ENCODE measurements at places on chromosomes 11 and 22.

DNA sequence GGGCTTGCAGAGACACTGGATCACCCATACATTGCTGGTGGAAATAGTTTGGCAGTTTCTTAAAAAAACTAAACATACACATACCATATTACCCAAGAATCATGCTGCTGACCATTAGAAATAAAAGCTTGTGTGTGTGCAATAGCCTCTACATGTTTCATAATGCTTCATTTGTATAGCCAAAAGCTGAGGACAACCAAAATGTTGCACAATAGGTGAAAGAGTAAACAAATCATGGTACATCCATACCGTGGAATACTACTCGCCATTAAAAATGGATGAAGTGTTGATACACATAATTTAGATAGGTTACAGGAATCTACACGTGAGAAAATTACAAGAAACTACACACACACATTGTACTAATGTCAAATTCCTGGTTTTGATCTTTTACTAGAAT lies 6.5 kb downstream of the KBTBD3 start:
- no peak for DNase-seq

DNA sequence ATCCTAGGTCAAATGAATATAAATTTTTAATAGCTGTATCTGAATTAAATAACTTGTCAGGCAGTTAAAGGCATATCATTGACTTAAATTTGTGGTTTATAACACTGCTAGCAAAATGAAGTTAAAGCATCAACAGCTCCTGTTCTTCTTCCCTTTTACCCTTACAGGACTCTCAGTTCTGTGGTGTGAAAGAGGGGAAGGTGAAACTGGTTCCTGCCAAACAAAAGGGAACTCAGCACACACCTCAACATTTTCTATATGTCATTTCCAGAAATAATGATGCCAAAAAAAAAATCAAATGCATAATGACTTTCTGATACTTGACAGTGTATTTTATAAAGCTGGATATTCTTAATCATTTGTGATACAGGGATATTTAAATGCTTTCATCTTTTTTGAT lies 21.2 kb downstream of the ARL14EP start:
- DNase-seq: no peak

GRCh38 chr11:67269401-67270255 lies 3.4 kb downstream of the GRK2 start:
- DNase-seq: no peak

DNA sequence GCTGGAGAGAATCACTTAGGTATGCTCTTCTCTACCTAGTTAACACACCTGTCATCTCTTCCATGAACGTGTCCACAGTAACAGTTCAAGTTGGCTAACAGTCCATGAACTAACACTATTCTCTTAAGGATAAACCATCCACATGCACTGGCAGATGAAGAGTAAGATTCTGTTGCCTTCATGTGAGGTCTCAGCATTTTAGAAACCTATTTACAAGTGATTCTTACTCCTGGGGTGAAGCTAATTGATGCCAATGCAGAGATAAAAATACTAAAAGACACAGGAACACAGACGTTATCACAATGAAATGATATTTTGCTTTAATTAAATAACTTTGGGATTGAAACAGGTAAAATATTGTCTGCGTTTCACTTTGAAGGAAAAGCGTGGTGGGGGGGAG lies 1.3 kb downstream of the LRRC4C start:
- no peak for DNase-seq

DNA sequence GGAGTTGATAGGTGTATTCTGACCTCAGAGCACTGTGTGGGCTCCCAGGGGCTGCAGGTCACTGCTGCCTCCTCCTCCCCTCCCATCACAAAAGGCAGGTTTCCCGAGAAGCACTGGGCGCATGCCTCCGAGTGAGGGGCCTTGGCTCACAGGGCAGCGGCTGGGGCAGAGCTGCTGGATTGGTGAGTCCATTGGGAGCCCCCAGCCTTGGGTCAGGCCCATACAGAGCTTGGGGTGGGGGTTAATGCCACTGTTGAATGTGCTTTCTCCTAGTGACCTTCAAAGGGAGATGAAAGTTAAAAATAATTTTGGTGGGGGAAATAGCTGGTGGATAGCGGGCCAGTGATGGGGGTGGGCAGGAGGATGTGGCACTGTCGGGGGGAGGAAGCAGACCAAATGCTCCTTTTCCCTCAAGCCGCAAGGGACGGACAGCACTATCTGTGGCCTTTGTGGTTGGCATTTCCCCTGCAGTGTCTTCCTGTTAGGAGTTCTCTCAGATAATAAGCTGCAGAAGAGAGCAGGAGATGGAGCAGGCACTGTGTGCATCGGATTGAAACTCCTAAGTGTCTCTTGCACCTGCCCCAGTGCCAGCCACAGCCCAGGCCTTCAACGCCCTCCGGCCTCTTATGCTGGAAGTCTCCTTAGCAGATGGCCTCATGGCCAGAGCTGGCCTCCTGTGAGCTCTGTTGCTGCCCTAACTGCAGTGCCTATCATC lies 3.2 kb downstream of the TUBA8 start:
- no peak for DNase-seq

DNA sequence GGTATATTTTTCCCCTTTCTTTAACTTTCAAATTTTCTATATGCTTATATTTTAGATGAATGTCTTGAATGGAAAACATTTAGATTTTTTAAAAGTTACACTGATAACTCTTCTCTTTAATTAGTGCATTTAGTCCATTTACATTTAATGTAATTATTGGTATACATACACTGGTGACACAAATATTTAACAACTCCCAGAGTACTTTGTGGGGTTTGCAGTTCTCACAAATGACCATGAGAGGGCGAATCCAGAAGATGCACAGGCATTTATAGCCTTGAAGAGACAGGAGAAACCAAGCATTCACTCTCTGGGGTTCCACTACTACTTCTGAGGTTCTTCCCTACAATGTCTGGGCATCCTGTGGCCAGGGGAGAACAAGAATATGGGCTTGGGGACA lies 125.1 kb downstream of the TIMP3 start:
- DNase-seq: no peak

GRCh38 chr22:45869340-45869847 lies 107.6 kb downstream of the WNT7B start:
- no peak for DNase-seq

- DNase-seq: no peak
Measured at GRCh38 chr11:36803084-36803483, 205.0 kb upstream of the RAG2 start.

- no peak for DNase-seq
Measured at GRCh38 chr11:28466506-28466905, 358.3 kb downstream of the METTL15 start.

DNA sequence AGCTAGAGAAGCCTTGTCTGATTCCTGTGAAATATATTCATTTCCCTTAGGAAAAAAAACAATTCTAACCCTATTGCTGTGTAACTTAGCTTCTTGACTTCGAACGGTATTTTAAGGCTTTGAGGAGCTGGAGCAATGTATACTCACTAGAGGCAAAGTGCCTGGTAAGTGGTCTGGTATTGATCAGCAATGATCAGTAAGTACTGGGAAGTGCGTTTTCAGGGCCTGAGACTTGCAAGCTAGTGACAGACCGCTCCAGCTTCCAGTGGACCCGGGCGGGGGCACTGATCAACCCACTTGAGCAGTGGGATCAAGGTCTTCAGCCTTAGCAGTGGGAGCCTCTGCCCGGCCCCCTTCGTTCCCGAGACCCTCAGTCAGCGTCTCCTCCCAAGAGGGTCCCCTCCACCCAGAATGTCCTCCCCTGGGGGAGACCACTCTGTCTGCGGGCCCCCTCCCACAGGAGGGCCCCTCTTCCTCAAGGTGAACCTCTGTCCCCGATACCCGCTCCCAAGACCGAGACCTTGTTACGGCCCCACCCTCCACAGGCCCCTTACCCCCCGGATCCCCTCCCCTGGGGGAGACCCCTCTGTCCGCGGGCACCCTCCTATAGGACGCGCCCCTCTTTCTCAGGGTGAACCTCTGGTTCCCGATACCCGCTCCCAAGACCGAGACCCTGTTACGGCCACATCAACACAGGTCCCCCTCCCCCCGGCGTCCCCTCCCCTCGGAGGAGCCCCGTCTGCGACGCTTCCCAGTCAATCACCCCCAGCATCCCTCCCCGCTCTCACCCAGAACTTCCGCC lies 452 bp upstream of the ATXN10 start:
- no peak for DNase-seq

DNA sequence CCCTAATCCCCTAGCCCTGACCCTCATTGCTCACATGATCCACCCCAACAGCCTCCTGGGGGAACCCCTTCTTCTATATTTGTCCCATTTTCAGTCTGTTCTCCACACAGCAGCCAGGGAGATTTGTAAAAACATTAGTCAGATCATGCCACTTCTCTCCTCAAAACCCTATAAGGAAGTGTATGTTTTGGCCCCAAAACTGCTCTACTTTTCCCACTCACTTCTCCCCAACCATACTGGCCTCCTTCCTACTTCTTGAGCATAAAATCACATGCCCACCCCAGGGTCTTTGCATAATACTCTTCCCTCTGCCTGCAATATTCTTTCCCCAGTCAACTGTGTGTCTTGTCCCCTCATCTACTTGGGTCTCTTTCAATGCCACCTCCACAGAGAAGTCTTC lies 4.7 kb upstream of the SLC22A12 start:
- no peak for DNase-seq

DNA sequence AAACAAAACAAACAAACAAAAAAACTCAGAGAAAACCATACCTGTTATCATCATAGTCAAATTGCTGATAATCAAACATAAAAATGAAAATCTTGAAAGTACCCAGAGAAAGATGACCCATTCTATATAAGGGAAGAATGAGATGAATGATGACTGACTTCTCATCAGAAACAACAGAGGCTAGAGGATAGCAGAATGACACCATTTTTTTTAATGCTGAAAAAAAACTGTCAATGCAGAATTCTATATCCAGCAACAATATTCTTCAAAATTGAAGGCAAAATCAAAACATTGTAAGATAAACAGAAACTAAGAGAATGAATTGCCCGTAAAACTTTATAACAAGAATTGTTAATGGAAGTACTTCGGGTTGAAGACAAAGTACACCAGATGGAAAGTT lies 122.1 kb downstream of the ENTHD1 start:
- DNase-seq: no peak

DNA sequence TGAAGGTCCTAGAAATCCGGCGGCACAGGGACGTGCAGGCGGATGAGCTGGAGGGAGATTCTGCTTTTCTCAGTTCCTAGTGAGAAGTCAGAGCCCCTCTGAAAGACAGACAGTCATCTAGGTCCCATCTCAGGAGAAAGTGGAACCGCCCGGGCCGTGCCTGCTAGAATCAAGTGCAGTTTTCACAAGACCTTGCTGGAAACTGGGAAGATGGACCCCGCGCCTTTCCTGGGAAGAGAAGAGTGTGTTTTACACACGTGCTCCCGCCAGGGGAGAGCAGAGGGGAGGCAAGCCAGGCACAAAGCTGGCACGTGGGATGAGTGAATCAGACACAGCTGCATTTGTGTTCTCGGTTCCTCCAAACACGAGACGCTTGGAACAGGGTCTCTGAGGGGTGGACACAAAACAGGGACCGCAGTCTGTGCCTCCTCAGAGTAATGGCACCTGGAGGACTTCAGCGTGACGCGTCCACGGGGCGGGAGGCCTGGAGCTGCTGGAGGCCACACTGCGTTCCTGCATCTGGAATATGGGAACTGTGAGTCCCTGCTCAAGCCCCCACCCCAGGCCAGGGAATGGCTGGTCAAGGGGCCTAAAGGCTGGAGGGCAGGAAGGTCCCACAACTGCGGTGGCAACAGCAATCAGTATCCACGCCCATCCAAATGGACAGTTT lies 218.3 kb downstream of the BRD1 start:
- no peak for DNase-seq

DNA sequence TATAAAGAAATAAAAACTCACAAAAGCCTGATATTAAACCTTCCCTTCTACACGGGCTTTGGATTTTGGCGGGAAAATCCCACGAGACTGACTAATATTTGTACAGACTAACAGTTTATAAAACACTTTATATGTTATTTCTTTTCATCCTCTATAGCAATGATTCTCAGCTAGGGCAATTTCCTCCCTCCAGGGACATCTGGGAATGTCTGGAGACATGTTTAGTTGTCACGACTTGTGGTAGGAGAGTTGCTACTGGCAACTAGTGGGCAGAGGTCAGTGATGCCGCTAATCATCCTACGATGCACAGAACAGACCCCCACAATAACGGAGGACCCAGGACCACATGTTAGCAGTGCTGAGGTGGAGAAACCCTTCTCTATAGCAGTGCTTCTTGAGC lies 304.8 kb upstream of the PITPNB start:
- no peak for DNase-seq

DNA sequence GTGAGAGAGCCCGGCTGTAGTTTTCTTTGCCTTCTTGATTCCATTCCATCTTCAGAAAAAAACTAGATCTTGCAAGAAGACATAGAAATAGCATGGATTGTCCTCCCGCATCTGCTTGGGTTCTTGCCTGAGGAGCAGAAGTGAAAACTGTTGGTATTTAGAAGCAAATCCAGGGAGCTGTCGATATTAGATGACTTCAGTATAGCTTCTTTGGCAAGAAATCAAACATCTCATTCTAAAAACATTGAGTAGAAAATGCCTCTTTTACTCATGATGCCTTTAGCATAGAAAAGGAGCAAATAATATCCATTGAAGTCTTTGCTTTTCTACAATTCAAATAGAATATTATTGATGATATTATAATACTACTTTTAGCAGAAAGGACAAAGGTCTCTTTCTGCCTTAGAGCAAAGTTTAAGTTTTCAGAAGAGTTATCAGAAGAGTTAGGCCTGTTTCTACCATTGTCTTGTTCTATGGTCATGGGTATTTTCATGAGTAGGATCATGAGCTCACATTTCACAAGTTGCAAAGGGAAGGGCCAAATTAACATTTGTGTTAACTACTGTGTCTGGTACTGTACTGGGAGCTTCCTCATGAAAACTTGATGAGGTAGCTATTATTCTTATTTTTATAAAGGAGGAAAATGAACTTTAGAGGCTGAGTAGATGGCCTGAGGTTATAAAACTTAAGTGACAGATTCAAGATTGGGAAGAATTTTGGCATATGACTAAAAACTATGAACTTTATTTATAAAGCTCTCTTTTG lies 49.7 kb downstream of the EXT2 start:
- DNase-seq: no peak

DNA sequence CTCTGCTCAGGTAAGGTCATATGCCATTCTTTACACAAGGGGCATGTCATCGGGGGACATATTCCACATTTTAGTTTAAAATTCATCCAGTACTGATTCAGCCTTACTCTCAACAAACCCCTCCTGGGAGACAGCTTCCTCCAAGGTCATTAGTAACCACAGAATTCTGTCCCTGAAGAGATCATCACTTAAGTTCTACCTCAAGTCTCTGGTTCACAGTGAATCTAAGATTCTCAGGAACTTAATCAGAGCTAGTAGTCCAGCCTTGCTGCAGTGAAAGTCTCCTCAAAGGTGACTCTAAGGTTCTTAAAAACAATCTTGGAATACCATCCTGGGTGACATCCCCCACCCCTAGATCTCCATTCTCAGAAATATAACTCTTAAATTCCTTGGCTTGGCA lies 18.9 kb upstream of the GDPD4 start:
- DNase-seq: no peak

Measured in T-helper 22 cell (primary cell).